Activated CD4-positive, alpha-beta T cell treated with anti-CD3 and anti-CD28 coated beads for 36 hours (primary cell): ENCODE measurements at places on chromosomes 2 and 18.

- DNase-seq = no peak
Observed at GRCh38 chr18:10139783-10140410, 226.1 kb downstream of the VAPA start.

DNA sequence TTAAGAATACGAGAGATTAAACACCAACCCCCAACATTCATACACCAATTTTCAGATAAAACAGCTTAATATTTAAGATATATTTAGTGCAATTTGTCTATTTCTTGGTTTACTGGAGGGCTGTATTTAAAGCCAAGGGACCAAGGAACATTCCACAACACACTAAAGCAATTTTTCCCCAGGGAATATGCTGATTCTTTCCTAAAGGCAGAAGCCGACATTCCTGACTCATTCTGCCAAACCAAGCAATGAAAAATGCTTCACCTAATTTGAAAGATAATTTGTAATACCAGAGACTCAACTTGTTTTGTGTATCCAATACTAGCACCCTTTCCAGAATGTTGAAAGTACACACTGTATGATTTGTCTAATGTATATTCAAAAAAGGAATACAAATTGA is 1267.6 kb upstream of the PIK3C3 start:
- no peak for DNase-seq

- DNase-seq = no peak
Observed at GRCh38 chr2:168705534-168706470, 96.6 kb upstream of the NOSTRIN start.

DNA sequence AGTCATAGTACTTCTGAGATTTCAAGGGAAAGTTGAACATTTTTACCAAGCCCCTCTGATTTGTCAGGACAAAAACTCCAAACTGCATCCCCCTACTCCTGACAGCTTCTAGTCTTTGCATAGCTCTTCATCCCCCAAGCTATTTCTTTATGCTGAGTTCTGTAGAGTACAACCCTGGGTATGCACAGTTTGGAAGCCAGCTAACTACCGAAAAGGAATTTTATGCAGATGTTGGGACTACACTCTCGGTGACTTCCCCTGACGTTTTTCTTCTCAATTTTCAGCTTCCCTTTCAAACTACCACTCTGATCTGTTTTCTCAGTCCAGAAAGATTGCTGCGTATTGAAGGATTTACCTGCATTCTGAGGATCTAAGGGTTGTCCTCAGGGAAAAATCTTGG is 1060.2 kb upstream of the ACVR2A start:
- DNase-seq = no peak

GRCh38 chr18:26419746-26420145 is 128.6 kb downstream of the KCTD1 start:
- DNase-seq = no peak

DNA sequence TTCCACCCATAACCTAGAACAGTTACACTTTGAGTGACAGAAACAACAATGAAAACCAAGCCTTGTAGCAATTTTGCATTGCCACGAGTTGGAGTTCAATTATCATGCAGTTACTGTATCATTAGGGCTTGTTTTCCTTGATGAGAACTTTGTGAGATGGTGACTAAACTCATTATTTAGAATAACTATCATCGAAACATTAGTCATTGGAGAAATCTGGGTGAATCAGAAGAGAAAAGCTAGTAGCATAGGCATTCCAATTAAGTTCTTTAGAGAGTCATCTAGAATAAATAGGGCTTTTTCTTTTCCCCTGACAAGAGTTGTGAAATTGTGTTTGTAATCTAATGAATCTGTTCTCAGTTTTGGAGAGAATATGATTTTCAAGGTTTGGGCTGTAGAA is 122.8 kb upstream of the DOCK10 start:
- DNase-seq = no peak

- DNase-seq = peak; percentile 72
Observed at GRCh38 chr2:233422050-233422639, 67.9 kb downstream of the DGKD start.

DNA sequence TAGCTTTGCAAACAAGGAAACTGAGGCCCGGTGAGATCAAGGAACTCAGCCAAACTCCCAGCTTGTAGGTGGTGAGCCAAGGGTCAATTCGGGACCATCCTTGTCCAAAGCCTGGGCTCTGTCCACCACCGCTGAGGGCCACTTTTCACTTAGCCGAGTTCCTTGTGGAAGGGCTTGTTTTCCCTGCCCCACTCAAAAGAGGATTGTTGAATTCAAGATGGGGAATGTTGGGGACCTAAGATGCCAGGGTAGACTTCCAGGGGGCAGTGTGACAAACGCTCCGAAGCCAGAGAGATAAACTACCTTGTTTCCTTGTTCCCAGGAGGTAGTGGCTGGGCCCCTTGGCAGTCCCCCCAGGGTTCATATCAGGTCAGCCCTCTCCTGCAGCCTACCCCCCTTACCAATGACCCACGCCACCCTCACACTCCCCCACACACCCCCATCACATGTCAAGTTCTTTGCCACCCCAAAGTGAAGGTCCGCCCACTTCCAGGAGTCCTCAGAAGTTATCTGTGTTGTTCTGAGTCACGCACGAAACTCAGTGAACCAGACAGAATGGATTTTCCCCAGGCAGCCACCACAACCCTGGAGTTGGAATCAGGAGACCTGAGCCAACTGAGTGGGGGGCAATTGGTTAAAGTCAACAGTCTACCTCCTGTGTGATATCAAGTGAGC is 10.3 kb upstream of the ATOH8 start:
- no peak for DNase-seq

DNA sequence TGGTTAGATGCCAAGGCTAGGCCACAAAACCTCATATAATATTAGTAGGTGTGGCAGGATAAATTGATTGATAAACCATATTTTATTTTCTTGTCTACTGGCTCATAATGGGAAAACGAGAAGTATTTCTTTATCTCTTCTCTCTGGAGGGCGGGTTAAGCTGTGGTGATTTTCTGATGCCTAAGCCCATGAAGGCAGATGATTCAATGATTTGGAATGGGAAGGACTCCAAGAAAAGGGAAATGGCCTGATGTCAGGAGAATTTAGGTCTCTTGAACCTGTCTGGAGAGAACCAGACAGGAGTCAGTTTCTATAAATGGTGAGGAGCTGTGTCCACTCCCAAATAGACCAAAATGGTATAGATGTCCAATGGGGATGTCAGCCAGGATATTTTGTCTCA is 18.7 kb upstream of the MAP4K3 start:
- DNase-seq = no peak

DNA sequence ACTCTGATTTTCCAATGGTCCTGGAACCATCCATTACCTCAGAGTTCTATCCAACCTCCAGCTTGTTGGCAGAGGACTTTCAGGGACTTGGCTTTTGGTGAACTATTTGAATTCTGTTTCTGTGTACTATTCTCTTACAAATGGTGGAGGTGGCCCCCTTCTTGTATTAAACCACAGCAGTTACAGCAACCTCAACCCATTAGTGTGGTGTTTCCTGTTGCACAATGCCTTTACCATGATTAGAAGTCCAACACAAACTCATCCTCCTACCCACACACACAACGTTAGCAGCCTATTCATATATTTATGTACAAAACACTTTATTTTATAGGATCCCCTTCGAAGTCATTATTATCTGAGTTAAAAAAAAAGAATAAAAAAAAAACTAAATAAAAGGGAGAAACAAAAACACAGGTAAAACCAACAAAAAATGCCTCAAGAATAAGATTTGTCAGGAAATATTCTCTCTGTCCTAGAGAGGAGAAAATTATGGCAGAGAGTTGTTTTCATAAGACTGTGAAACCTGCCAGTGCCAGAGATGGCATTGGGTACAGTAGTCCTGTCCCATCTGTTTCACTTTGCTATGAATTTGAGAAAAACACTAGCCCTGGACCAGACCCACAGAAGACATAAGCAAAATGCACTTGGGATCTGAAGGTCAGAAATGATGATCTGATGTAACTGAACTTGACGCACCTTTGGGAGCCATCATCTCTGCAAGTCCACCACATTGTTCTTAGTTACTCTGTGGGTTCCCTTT is 1896.0 kb upstream of the PIK3C3 start:
- DNase-seq = no peak
